ENCODE measurements at places on chromosomes 16 and 17. TPM values are rescaled to one million over a fixed set of nuclear protein-coding genes. Genes with fewer than 3 reads are reported as not detected.

DNA sequence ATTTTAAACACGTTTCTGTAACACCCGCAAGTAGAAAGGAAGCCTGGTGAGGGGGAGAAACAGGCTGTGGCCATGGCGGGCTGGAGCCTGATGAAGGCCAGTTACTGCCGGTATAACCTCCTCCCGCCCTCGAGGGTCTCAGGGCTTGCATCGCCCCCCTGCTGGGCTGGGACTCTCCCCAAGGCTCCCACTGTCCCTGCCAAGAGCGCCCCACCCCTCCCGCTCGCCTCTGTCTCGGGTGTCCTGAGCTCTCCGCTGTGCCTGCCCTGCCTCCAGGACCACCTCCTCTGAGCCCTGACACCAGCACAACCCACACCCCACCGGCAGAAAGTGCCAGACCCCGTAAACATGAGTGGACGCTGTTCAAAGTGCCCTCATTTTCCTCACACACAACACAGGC is 18.7 kb downstream of the TMEM204 start:
- no peaks in the 10 kb centered on the region for H3K36me3 ChIP-seq
- DNase-seq = no peak
- H3K4me3 ChIP-seq = no peak overlapping the region
- no peaks in the 10 kb centered on the region for H3K4me1 ChIP-seq
- no peak overlapping the region for H3K27ac ChIP-seq

DNA sequence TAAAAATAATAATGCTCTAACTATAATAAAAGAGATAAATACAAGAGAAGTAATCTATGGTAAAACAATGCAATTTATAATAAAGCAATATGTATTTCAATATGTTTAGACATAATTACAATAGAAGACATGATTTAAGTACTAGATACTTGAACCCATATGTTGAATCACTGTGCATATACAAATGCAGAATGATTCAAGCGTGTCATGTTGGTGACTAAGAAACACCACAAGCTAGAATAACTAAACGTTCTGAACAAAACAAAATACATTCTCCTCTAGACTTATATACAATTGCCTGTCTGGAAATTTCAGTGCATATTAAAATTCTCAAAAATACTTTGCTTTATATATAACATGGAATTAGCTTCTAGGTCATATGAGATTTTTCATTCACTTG is 11.2 kb downstream of the TADA2A start:
- H3K36me3 ChIP-seq = no peaks in the 10 kb centered on the region
- H3K4me3 ChIP-seq = no peak overlapping the region
- DNase-seq = no peak
- no peak overlapping the region for H3K27ac ChIP-seq
- H3K4me1 ChIP-seq = no peaks in the 10 kb centered on the region

GRCh38 chr16:75445298-75445697 is 12.0 kb upstream of the CFDP1 start:
- H3K27me3 ChIP-seq = no peaks in the 10 kb centered on the region
- H3K4me1 ChIP-seq = no peaks in the 10 kb centered on the region
- DNase-seq = no peak
- H3K4me3 ChIP-seq = no peak overlapping the region
- no peaks in the 10 kb centered on the region for H3K36me3 ChIP-seq

GRCh38 chr16:69188716-69189115 is 1.8 kb downstream of the SNTB2 start:
- H3K36me3 ChIP-seq = no peaks in the 10 kb centered on the region
- H3K27ac ChIP-seq = peak overlapping the region; percentile 95
- H3K4me1 ChIP-seq = peaks cover 4% of the 10 kb centered on the region

GRCh38 chr17:72604518-72604917 is 483.7 kb downstream of the SOX9 start:
- no peaks in the 10 kb centered on the region for H3K36me3 ChIP-seq
- H3K4me1 ChIP-seq = no peaks in the 10 kb centered on the region
- no peaks in the 10 kb centered on the region for H3K27me3 ChIP-seq
- no peak for DNase-seq
- no peak overlapping the region for H3K27ac ChIP-seq

- H3K36me3 ChIP-seq = no peaks in the 10 kb centered on the region
- H3K4me3 ChIP-seq = no peak overlapping the region
- no peaks in the 10 kb centered on the region for H3K27me3 ChIP-seq
- H3K27ac ChIP-seq = no peak overlapping the region
- DNase-seq = no peak
- H3K4me1 ChIP-seq = no peaks in the 10 kb centered on the region
Measured at GRCh38 chr16:42691-43090, 10.7 kb downstream of the POLR3K start.

DNA sequence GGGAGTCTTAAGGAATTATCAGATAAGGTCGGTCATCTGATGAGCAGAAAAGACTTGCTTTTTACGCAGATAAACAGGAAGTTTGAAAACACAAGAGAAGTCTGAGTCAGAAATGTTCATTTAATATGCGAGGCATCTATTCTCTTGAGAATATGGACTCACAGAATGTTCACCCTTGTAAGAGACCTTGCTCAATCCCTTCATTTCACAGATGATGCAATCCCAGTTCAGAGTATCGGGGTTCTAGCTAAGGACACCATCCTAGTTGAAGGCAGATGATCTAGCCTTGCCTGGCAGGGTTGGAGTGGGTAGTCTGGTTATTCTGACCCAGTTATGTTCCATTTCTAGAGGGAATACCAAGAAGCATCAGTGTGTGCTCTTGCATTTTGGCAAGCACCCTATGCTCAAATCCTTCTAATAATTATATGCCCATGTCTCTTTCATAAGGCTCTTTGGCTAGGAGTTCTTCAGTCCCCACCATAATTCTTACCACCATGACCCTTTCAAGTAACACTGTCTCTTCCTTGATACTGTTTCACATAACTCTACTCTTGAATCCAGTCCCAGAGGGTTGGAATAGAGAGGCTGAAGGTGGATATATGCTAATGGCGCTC is 42.5 kb downstream of the YPEL2 start:
- H3K4me3 ChIP-seq = no peak overlapping the region
- peaks cover 42% of the 10 kb centered on the region for H3K4me1 ChIP-seq

GRCh38 chr17:59616253-59616920 is 3.3 kb upstream of the CLTC start:
- no peak for DNase-seq

DNA sequence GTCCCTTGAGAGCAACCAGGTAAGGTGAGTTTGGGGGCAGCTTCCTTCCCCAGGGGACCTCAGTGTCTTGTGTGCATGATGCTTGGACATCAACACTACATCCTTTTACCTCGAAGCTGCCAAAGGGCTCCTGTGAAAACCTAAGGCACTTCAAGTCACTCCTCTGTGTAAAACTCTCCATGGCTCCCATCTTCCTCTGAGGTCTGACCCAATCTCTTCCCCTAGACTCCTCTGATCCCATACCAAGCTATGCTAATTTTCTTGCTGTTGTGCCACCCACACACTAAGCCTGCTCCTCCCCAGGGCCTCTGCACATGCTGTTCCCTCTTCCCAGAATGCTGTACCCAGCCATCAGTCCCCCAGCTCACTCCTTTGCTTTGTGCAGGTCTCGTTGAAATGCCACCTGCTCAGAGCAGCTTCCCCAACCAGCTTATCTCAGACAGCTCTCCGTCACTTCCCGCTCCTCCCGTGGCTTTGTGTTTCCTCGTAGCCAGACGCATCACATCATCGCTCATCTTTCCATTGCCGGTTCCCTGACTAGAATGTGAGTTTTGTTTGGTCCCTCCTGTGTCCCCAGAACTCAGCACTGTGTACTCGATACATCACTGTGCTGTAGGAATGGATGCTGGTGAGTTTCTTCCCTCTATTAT is 78.4 kb downstream of the CNGB1 start:
- no peaks in the 10 kb centered on the region for H3K36me3 ChIP-seq
- H3K4me1 ChIP-seq = no peaks in the 10 kb centered on the region
- no peak for DNase-seq
- H3K27ac ChIP-seq = no peak overlapping the region
- no peaks in the 10 kb centered on the region for H3K27me3 ChIP-seq

- peak; percentile 46 for DNase-seq
- H3K4me3 ChIP-seq = peak overlapping the region; percentile 81
- H3K36me3 ChIP-seq = no peaks in the 10 kb centered on the region
- peaks cover 11% of the 10 kb centered on the region for H3K4me1 ChIP-seq
- H3K27me3 ChIP-seq = no peaks in the 10 kb centered on the region
Measured at GRCh38 chr17:29292992-29293889, 707 bp downstream of the NUFIP2 start.

The EFCAB13 gene
- total RNA-seq = 14.7 TPM

The WSCD1 gene
- 8.2 TPM for total RNA-seq

The P2RX5 gene
- 0.70 TPM for total RNA-seq

The KRT33A gene
- not detected for total RNA-seq

The PPM1D gene
- total RNA-seq = 26.1 TPM

The ZFP3 gene
- 1.5 TPM for total RNA-seq

All from uterus (tissue), 4 donors.